ENCODE measurements at places on chromosomes 3 and 15. TPM values are rescaled to one million over a fixed set of nuclear protein-coding genes. Genes with fewer than 3 reads are reported as not detected.

Gene HSPBAP1
- 4.6 TPM for total RNA-seq

Gene TMEM87A
- total RNA-seq = 35.1 TPM

Gene CLDN16
- not detected for total RNA-seq

Gene IL17RE
- 0.23 TPM for total RNA-seq

Gene GP9
- total RNA-seq = not detected

Gene ADAMTS17
- total RNA-seq = not detected

Gene GABRR3
- not detected for total RNA-seq

Gene FGF7
- 5.2 TPM for total RNA-seq

Gene CLN6
- 6.8 TPM for total RNA-seq

Gene PARP6
- total RNA-seq = 20.0 TPM

Gene LRCH3
- total RNA-seq = 63.3 TPM

Gene ARNT2
- 14.9 TPM for total RNA-seq

Gene ST3GAL6
- total RNA-seq = 3.0 TPM

Gene GABRA5
- under 0.01 TPM for total RNA-seq

Gene HTR3E
- not detected for total RNA-seq

Gene PRR20G
- not detected for total RNA-seq

Gene ZMAT3
- 22.3 TPM for total RNA-seq

Gene HYAL3
- total RNA-seq = 4.0 TPM

Gene SPINK8
- not detected for total RNA-seq

Gene CHSY1
- total RNA-seq = 11.7 TPM

Gene GPR149
- total RNA-seq = not detected

Gene RFTN1
- 39.8 TPM for total RNA-seq

Gene RPUSD3
- total RNA-seq = 18.5 TPM

Gene HTR3C
- not detected for total RNA-seq

Gene IGF2BP2
- total RNA-seq = 29.1 TPM

Gene RASL12
- 4.1 TPM for total RNA-seq

Gene XCR1
- total RNA-seq = 0.23 TPM

Gene PIGZ
- 2.0 TPM for total RNA-seq

Gene C3orf49
- total RNA-seq = not detected

Gene BCL2A1
- total RNA-seq = not detected
